Stimulated activated CD8-positive, alpha-beta memory T cell treated with anti-CD3 and anti-CD28 coated beads, Interleukin-4, amount 100 ng/mL, for 1 hour (primary cell): ENCODE measurements at places on chromosomes 5 and 9.

GRCh38 chr5:43590700-43591099 is 12.3 kb upstream of the NNT start:
- no peak for DNase-seq

GRCh38 chr9:121998513-121999049 is 94.5 kb downstream of the TTLL11 start:
- DNase-seq: no peak

DNA sequence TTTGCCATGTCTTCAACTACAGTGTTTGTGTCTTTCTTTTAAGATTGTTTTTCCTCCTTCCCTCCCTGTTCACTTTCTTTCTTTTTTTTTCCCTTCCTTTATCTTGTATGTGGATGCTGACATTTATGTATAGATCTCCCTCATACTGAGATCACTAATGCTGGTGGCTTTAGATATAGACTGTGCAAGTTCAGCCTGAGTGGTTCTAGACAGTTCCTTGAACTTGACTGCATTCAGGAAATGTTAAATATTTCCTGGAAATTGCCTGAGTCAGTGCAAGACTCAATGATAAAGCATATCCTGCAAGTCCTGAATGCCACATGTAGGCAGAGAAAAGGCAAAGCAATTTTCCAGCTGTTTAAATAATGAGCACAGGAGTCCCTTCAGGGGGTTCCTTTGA is 182.5 kb upstream of the NR3C1 start:
- no peak for DNase-seq

GRCh38 chr9:582775-583174 is 258.7 kb upstream of the DMRT1 start:
- no peak for DNase-seq

GRCh38 chr9:123164285-123164684 is 104.1 kb downstream of the STRBP start:
- DNase-seq: no peak

DNA sequence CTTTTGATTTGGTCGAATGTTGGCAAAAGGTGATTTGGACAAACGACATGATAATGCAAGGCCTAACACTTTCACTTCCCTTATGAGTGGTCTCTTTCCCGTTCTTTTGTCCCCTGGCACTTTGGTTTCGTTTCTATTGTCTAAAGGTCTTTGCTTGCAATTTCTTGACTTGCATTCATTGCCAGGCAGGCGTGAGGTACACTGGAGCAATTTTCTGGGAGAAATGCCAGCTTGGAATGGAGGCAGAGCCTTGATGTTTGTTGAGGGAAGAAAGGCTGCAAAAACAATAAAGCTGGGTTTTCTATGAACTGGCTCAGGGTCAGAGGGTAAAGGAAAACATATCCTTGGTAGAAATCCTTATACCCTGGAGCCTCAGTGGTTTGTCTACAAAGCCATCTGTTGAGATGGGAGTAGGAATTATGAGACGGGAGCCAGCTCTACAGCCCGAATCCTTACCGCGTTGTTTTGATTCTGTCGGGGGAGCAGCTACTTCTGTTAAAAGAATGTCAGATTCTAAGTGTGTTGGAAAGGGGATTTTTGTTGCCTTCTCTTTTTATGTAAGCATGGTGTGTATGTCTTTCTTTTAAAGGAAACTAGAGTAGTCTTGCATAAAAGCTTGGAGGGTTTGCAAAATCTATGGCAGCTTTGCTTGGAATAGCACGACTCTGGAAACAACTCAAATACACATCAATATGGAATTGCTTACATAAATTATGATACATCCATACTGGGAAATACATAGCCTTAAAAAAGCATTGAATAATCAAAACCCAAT is 158.9 kb downstream of the RMI1 start:
- DNase-seq: no peak

GRCh38 chr9:94167376-94167890 is 83.2 kb downstream of the PTPDC1 start:
- no peak for DNase-seq

- no peak for DNase-seq
These were observed 55.3 kb upstream of the MTAP start for GRCh38 chr9:21747175-21747574.

DNA sequence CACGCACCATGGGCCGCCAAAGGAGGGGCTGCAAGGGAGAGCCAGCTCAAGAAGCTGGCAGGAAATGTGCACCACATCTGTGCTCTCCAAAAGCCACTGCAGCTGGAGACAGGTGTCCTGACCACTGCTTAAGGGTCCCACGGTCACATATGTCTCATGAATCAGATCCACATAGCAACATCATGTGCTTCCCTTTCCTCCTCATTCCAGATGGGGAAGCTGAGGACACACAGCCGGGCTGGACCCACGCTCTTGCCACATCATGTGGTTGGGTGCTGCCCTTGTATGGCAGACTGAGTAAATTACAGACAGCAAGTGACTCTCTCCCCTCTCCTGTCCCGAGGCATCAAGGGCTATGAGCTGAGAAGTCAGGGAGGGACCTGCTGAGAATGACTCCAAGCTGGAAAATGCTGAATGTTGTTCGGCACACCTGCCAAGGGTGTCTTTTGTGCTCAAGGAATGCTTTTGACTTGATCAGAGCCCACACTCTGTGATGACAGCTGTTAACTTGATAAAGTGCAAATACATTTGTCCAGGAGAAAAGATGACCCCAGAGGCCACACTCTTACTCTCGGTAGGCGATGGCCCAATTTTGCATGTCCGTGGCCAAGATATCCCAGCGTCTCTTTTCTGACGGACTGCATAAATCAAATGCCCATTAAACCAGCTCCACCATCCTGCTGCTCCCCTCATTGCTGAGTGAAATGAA is 58.2 kb downstream of the NSUN2 start:
- DNase-seq: no peak

- no peak for DNase-seq
These were observed 80.6 kb downstream of the HINT1 start for GRCh38 chr5:131084436-131084835.

DNA sequence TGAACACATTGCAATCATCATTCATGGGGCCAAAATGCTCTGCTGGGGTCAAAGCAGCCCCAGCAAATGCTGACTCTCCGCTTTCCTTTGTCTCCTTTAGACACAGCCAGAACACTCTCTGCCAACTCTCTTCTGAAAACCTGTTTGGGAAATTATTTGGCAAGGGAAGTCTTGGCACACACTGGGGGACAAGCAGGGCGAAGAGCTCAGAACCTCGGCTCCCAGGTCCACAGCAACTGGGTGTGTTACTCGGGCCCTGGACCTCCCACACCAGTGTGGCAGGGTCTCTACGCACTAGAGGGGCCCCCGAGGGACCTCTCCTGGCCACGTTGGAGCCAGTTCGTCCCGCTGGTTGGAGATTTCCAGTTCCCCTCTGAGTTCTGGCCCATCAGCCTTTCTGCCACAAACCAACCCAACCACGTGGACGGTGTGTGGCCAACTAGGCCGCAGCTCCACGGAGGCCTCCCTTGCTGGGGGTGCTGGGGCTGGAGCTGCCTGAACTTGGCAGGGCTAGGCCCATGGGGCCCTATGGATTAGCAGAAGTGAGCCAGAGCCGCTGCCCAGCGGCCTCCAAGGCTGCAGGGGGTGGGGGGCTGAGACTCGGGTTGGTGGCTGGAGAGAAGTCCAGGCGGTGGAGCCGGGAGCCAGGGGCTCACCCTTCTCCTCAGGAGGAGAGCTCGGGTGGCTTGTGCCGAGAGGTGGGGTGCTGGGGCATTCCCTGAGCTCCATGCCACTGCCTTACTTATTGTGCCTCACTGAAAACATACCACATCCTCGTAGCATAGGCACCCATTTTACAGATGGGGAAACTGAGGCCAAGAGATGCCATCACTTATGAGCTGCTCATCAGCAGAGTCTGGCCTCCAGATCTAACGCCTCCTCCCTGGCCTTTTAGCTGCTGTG is 46.8 kb upstream of the RNU6ATAC start:
- DNase-seq: no peak

GRCh38 chr5:151002250-151002649 is 18.1 kb upstream of the GPX3 start:
- DNase-seq: no peak

DNA sequence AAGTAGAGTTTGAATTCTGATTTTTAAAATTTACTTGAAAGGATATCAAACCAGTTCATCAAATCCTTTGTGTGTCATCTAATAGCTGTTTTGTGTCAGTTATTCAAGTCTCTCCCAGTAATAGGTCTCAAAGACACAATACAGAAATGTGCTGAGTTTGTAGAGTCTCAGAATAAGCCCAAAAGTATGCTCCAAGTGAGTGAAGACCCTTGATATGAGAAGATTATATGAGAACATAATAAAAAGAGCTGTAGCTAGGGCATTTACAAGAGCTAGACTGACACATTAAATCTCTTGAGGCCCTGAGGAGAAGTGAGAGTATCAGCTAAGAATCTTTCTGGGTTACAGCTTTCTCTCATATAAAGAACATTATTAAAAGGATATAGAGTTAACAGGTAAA is 721.0 kb upstream of the ARRDC3 start:
- no peak for DNase-seq

GRCh38 chr5:65062469-65063083 is 293.8 kb downstream of the CWC27 start:
- DNase-seq: no peak

DNA sequence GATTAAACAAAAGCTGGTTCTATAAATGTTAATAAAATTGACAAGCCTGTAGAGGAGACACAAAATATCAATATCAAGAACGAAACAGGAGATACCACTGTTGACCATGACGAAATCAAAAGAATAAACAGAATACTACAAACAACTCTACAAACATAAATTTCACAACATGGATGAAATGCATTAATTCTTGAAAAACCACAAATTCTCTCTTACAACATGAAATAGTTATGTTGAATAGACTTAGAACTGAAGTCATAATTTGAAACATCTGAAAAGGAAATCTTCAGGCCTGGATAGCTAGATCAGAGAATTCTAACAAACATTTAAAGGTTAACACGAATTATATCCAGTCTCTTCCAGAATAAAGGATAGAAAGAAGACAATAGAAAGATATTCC is 6.9 kb upstream of the SPATA31C1 start:
- DNase-seq: no peak

GRCh38 chr9:79264511-79265355 is 307.0 kb upstream of the TLE4 start:
- DNase-seq: no peak

DNA sequence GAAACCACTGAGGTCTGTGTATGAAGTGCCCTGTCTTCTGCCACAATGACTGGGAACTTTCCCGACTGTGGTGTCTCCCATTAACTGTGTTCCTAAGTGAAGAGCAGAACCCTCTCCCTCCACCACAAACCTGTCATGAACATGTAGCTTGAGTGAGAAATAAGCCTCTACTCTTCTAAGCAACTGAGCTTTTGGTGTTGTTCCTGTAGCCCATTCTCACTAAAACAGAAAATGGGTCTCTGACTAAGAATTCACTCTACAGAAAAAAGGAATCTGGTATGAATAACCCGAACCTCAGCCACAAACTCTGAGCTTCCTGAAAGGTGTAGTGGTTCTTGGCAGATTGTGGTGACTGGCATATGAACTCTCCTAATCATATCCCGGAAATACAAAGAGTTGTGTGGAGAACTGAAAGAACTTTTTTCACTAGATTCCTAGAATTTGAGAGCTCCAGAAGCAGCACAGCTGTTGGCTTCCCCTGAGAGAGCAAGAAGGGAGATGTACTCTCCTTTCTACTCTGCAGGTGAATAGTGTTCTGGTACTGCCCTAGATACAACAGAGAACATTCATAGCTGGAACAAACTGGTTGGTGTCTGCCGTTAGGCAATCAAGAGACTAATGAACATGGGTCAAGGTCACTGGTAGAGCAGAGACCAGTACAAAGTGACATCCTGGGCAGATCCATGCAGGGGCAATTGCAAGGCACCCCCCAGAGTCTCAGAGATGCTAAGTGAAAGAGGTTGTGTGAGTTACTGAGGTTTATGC is 283.8 kb downstream of the PDE4D start:
- DNase-seq: no peak

GRCh38 chr5:74613283-74613682 is 27.2 kb downstream of the ENC1 start:
- DNase-seq: no peak

- DNase-seq: no peak
These were observed 472 bp downstream of the FBXO4 start for GRCh38 chr5:41925555-41925951.

GRCh38 chr9:79687131-79687447 is 115.3 kb downstream of the TLE4 start:
- DNase-seq: no peak

DNA sequence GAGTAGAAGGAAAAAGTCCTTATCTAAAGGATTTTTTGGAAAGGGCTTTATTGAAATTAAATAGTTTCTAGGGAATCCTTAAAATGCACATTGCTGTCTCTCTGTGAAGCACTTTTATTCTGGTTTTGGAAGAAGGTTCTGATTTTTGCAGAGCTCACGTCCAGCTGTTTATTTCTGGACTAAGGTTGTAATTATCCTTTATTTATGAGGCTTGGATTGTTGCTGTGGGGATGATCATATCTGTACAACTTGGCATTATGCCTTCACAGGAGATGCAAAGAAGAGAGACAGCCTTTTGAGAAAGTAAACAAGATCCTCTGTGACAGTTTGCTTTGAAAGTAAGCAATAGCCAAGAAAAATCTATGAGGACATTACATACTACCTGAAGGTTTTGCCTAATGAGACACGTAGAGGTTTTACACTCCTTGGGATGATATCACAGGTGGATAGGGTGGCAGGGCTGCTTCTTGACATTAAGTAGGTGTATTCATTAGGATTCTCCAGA is 14.6 kb downstream of the SMARCA2 start:
- DNase-seq: no peak

DNA sequence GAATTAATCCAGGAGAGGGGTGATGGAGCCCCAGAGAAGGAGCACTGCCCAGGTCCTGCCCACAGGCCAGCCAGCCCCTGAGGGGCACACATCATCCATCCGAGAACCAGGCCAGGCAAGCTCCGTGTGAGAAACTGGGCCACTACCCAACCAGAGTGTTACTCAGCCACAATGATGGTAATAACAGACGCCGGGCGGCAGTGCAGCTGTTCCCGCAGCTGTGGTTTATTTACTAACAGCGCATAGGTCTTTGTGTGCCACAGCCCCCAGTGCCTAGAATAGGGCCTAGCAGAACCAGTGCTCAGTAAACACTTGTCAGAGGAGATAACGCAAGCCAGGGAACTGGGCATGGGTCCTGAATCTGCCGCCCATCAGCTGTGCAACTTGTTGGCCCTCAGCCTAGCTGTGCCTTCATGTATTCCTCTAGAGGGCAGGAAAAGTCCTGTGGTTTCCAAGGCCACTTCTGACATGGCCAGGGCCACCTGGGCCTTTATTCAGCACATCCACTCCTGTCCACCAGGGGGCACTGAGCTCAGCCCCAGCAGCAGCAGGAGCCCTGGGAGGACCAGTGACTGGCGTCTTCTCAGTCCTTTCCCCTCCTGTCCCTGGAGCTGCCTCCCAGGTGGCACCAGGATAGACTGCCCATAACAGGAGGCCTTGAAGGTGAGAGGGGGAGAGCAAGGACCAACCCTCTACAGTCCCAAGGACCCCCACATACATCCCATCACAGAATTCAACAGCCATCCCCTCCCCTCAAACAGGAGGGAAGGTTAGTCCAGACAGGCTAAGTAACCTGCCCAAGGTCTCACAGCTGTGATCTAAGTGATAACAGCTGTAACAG is 2.1 kb downstream of the MXD3 start:
- peak; percentile 43 for DNase-seq
